ENCODE measurements at places on chromosomes 5 and 9. TPM values are rescaled to one million over a fixed set of nuclear protein-coding genes. Genes with fewer than 3 reads are reported as not detected.

The SH3RF2 gene
- total RNA-seq, result not detected

The IGIP gene
- 13.0 TPM for total RNA-seq

The INSYN2B gene
- total RNA-seq, result 43.2 TPM

The LCN2 gene
- total RNA-seq, result not detected

DNA sequence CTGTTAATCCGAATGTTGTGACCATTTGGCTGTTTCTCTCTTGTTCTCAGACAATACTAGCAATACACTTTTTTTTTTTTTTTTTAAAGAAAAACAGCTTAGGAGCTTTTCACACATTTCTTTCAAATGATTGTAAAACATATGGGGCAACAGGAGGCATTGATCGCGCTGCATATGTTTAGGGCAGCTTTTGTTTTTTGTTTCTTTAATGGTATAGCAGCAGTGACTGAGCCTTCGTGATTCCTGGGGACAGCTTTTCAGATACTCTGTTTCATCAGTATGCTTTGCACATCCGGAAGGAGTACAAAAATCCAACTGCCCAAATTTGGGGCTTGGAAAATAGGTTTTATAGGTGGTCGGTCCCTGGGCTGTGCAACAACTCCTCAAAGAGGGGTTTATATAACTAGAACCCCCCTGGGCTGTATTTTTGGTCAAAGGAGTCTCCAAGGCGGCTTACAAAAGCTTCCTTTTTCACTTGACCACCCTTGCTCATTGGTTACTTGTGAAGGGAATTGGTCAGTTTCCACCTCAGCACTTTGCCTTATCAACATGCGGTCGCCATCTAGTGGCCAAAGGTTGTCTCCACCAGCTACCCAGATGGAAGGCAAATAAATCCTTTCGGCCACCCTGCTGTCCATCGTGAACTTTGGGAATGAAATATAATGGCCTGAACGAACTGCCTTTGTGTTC, 91.8 kb downstream of the PDE6A start:
- H3K4me1 ChIP-seq, result no peaks in the 10 kb centered on the region
- no peaks in the 10 kb centered on the region for H3K27me3 ChIP-seq
- H3K4me3 ChIP-seq, result no peak overlapping the region

DNA sequence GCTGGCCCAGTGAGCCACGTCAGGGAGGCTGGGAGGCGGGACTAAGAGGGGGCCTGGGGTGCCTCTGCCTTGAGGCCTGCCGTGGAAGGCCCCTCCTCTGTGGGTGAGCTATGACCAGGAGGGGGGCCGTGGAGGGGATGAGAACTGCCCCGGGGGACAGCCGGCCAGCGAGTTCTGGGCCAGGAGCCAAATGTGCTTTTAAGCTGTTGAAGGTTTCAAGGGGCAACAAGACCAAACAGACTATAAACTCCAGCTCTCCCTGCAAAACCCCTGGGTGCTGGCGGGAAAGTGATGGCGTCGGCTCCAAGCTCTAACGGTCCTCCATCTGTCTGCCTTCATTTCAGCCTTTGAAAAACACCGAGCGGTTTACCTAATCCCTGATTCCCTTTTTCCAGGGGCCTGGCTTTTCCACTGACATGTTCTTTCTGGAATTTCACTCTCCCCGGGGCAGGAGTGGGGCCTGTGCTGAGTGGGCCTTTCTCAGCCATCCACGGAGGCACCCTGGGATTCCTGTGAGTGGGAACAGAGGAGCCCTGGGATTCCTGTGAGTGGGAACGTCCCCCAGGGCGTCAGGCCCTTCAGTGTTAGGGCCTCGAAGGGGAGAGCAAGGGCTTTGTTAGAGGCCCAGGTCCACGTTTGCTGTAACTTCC, 65.6 kb downstream of the COL5A1 start:
- H3K27me3 ChIP-seq, result no peaks in the 10 kb centered on the region
- peak overlapping the region; percentile 61 for H3K27ac ChIP-seq
- H3K36me3 ChIP-seq, result peaks cover 21% of the 10 kb centered on the region
- H3K4me1 ChIP-seq, result peaks cover 8% of the 10 kb centered on the region
- H3K4me3 ChIP-seq, result no peak overlapping the region

GRCh38 chr5:169367861-169368260, 66.9 kb upstream of the SLIT3 start:
- H3K4me1 ChIP-seq, result 0 out of 2 replicates have a peak, but pooled peaks cover 5% of the 10 kb centered on the region
- no peaks in the 10 kb centered on the region for H3K27me3 ChIP-seq
- H3K36me3 ChIP-seq, result no peaks in the 10 kb centered on the region
- no peak overlapping the region for H3K27ac ChIP-seq
- DNase-seq, result peak; percentile 48
- no peak overlapping the region for H3K4me3 ChIP-seq

DNA sequence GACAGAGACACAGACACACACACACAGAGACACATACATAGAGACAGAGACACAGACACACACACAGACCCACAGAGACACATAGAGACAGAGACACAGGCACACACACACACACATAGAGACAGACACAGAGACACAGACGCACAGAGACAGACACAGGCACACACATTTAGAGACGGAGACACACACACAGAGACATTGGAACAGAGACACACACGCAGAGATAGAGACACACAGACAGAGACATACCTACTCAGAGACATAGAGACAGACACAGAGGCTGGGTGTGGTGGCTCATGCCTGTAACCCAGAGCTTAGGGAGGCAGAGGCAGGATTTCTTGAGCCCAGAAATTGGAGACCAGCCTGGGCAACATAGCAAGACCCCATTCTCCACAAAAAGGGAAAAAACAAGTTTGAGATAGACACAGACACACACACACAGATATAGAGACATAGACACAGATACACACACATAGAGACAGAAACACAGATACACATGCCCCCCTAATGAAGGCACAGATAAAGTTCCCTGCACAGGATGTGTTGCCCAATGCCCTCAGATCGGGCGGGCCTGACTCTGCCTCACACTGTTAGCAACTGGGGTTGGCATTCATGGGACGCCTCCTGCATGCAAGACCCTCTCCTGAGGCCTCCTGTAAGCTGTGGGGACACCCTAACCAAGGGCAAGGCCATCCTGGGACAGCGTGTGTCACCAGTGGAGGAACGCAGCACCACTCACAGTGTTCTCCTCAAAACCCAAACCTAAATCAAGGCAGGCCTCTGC, 3.3 kb upstream of the RALGDS start:
- no peak for DNase-seq
- no peak overlapping the region for H3K27ac ChIP-seq
- H3K4me1 ChIP-seq, result peaks cover 26% of the 10 kb centered on the region
- no peak overlapping the region for H3K4me3 ChIP-seq
- H3K36me3 ChIP-seq, result no peaks in the 10 kb centered on the region
- no peaks in the 10 kb centered on the region for H3K27me3 ChIP-seq

GRCh38 chr5:132871459-132872284, 1.8 kb upstream of the LEAP2 start:
- H3K4me3 ChIP-seq, result no peak overlapping the region
- peaks cover 17% of the 10 kb centered on the region for H3K4me1 ChIP-seq

GRCh38 chr5:140108093-140109017, 5.6 kb upstream of the PURA start:
- H3K4me1 ChIP-seq, result peaks cover 31% of the 10 kb centered on the region
- H3K4me3 ChIP-seq, result peak overlapping the region; percentile 84
- H3K36me3 ChIP-seq, result no peaks in the 10 kb centered on the region
- H3K27me3 ChIP-seq, result no peaks in the 10 kb centered on the region
- peak overlapping the region; percentile 91 for H3K27ac ChIP-seq

DNA sequence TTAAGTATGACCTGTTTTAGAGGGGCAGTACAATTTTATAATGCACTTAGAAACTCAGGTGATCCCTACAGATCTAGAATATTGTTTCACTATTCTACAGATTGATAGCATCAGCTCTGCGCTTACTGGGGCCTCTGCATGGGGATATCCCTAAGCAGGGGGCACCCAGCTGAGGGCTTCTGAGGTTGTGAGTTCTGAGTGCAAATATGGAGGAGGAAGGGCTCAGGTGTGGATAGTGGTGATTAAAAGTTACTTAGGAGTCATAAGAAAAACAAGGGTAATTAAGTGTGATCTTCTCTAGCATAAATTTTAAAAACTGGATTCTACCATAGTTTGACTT, 274.4 kb downstream of the EFNA5 start:
- no peak overlapping the region for H3K4me3 ChIP-seq
- no peak overlapping the region for H3K27ac ChIP-seq
- DNase-seq, result no peak

DNA sequence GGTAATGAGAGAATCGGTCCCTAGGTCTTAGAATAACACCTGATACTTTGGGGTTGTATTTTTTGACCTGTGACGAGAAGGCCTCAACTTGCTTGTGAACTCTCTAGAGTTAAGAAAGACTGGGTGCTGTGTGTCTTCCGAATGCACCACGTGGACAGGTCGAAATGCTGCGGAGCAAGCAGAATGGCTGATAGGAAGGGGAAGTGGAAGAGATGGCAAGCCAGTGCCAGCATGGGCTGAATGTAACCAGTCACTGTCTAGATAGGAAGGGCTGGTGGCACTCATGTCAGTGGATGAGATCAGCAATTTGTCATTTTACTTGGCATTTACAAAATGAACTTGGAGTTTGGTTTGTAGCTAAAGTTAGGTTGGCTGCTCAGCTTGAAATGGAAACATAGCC, 5.6 kb downstream of the OTULINL start:
- DNase-seq, result no peak
- no peak overlapping the region for H3K27ac ChIP-seq
- H3K4me3 ChIP-seq, result no peak overlapping the region
- H3K36me3 ChIP-seq, result no peaks in the 10 kb centered on the region

DNA sequence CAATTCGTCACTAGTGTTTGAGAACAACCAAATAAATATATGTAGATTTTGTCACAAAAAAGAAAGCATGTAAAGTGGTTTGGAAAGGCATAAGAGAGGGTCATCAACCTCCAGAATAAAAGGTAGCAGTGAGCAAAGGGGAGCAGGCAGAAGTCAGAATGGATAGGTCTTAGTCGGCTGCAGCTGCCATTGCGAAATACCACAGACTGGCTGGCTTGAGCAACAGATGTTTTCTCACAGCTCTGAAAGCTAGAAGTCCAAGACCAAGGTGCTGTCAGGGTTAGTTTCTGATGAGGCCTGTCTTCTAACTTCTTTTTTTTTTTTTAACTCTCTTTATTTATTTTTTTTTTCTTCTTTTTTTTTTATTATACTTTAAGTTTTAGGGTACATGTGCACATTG, 208.1 kb upstream of the PIK3R1 start:
- H3K27ac ChIP-seq, result no peak overlapping the region
- peak; percentile 81 for DNase-seq
- peaks cover 11% of the 10 kb centered on the region for H3K4me1 ChIP-seq
- no peak overlapping the region for H3K4me3 ChIP-seq
- H3K36me3 ChIP-seq, result no peaks in the 10 kb centered on the region

DNA sequence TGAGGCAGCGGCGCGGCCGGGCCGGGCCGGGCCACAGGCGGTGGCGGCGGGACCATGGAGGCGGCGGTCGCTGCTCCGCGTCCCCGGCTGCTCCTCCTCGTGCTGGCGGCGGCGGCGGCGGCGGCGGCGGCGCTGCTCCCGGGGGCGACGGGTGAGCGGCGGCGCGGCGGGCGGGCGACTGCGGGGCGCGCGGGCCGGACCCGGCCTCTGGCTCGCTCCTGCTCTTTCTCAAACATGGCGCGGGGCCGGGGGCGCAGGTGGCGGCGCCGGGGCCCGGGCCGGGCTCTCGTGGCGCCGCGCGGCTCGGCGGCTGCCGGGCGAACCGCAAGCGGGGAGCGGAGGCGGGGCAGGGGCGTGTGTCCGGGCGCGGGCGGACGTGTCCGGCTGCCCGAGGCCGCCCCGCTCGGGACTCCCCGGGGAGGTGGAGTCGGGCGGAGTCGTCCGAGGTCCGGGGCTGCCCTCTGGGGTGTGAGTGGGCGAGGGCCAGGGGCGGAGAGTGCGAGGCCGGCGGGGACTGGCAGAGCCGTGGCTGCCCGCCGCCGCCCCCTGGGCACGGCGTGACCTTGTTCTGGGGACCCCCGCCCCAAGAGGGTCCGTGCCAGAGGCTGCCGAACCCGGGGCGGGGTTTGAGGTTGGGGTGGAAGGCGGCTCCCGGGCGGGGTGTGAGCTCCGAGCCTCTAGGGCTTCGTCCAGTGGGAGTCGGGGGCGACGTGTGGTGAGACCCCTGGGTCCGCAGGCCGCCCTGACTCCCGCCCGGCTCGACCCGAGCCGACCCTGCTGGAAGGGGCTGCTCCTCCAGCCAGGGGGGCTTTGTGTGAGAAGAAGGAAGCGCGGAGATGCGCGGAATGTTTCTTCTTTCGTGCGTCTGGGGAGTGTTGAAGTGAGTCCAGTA, 485 bp downstream of the TGFBR1 start:
- peak; percentile 91 for DNase-seq
- peak overlapping the region; percentile 92 for H3K4me3 ChIP-seq
- H3K27ac ChIP-seq, result peak overlapping the region; percentile 92
- no peaks in the 10 kb centered on the region for H3K27me3 ChIP-seq
- peaks cover 2% of the 10 kb centered on the region for H3K36me3 ChIP-seq

- H3K27me3 ChIP-seq, result no peaks in the 10 kb centered on the region
- peak; percentile 26 for DNase-seq
- peaks cover 69% of the 10 kb centered on the region for H3K4me1 ChIP-seq
These were observed 9.7 kb downstream of the FOXD1 start for GRCh38 chr5:73438645-73439470.

- no peak overlapping the region for H3K4me3 ChIP-seq
- H3K27me3 ChIP-seq, result no peaks in the 10 kb centered on the region
- no peaks in the 10 kb centered on the region for H3K36me3 ChIP-seq
- peak overlapping the region; percentile 65 for H3K27ac ChIP-seq
- DNase-seq, result peak; percentile 80
These were observed 7.9 kb downstream of the TRMT10B start for GRCh38 chr9:37761511-37761910.

GRCh38 chr9:69546265-69546664, 125.9 kb downstream of the APBA1 start:
- H3K27me3 ChIP-seq, result no peaks in the 10 kb centered on the region
- H3K36me3 ChIP-seq, result no peaks in the 10 kb centered on the region
- H3K4me3 ChIP-seq, result no peak overlapping the region
- peak; percentile 36 for DNase-seq

DNA sequence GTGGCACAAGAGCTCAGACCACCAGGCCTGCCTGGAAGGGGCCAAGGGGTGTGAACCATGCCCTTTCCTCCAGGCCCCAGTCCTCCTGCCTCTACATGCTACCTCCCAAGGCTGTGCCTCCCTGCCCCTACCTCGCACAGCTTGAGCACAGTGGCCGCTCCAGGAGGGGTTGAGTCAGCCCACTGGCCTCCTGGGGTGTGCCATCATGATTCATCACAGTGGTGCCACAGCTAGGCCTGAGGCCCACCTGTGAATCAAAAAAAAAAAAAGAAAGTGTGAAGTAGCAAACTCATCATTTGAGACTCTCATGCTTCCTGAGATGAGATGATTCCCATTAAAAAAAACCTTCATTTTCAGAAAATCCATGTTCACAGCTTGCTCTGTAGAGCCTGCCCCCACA, 240.5 kb downstream of the HSPA4 start:
- H3K27ac ChIP-seq, result no peak overlapping the region
- H3K27me3 ChIP-seq, result no peaks in the 10 kb centered on the region
- no peak overlapping the region for H3K4me3 ChIP-seq
- H3K4me1 ChIP-seq, result no peaks in the 10 kb centered on the region
- no peak for DNase-seq

Data from GM23248 (cell line).